ENCODE measurements at places on chromosomes 12 and 14. TPM values are rescaled to one million over a fixed set of nuclear protein-coding genes. Genes with fewer than 3 reads are reported as not detected.

CPNE6 gene
- total RNA-seq, result not detected

CFAP251 gene
- total RNA-seq, result 4.3 TPM

KRT72 gene
- total RNA-seq, result not detected

TRHDE gene
- total RNA-seq, result 0.59 TPM

PPFIA2 gene
- total RNA-seq, result 3.3 TPM

WDHD1 gene
- 9.4 TPM for total RNA-seq

SOAT2 gene
- total RNA-seq, result not detected

B4GALNT3 gene
- total RNA-seq, result 0.36 TPM

CLEC4D gene
- total RNA-seq, result not detected

GNS gene
- total RNA-seq, result 292 TPM

CEBPE gene
- not detected for total RNA-seq

KCNC2 gene
- total RNA-seq, result not detected

PLEKHD1 gene
- total RNA-seq, result under 0.01 TPM

OTOGL gene
- total RNA-seq, result 0.36 TPM

CLEC2D gene
- total RNA-seq, result 9.4 TPM

KRT74 gene
- total RNA-seq, result not detected

TMEM106C gene
- 57.5 TPM for total RNA-seq

VRTN gene
- total RNA-seq, result not detected

TAS2R7 gene
- not detected for total RNA-seq

SLC38A4 gene
- 1.2 TPM for total RNA-seq

FGF23 gene
- total RNA-seq, result not detected

CPM gene
- total RNA-seq, result 1.8 TPM

SDSL gene
- 6.5 TPM for total RNA-seq

LRTM2 gene
- not detected for total RNA-seq

SLC16A7 gene
- 54.8 TPM for total RNA-seq

MPHOSPH9 gene
- 43.6 TPM for total RNA-seq

GLS2 gene
- 0.36 TPM for total RNA-seq

PRR13 gene
- total RNA-seq, result 64.2 TPM

SIX4 gene
- 15.6 TPM for total RNA-seq

ZFHX2 gene
- total RNA-seq, result 0.59 TPM

KRT2 gene
- total RNA-seq, result not detected

NFE2 gene
- 2.7 TPM for total RNA-seq

FOXN4 gene
- total RNA-seq, result not detected
